Temporal lobe (tissue), 4 donors: ENCODE measurements at places on chromosomes 2 and 18. TPM values are rescaled to one million over a fixed set of nuclear protein-coding genes. Genes with fewer than 3 reads are reported as not detected.

CFAP210 gene
- total RNA-seq: 0.74 TPM

MEP1B gene
- total RNA-seq: under 0.01 TPM

SERPINB10 gene
- total RNA-seq: not detected

TNFAIP6 gene
- 0.25 TPM for total RNA-seq

SF3B1 gene
- 224 TPM for total RNA-seq

TUBA3E gene
- not detected for total RNA-seq

TMEM247 gene
- not detected for total RNA-seq

GULP1 gene
- total RNA-seq: 64.2 TPM

HOXD10 gene
- not detected for total RNA-seq

SOCS6 gene
- total RNA-seq: 28.0 TPM

MYL1 gene
- not detected for total RNA-seq

SGPP2 gene
- total RNA-seq: 1.2 TPM

GALNT5 gene
- under 0.01 TPM for total RNA-seq

FHOD3 gene
- 41.6 TPM for total RNA-seq

TDRD15 gene
- not detected for total RNA-seq
